ENCODE measurements at places on chromosomes 13 and 19.

GRCh38 chr13:23861310-23861709 is 27.9 kb downstream of the MIPEP start:
- no peak for DNase-seq

- DNase-seq = no peak
Observed at GRCh38 chr13:83819156-83819555, 63.1 kb downstream of the SLITRK1 start.

- DNase-seq = no peak
Observed at GRCh38 chr19:5955636-5955935, 22.4 kb downstream of the RANBP3 start.

DNA sequence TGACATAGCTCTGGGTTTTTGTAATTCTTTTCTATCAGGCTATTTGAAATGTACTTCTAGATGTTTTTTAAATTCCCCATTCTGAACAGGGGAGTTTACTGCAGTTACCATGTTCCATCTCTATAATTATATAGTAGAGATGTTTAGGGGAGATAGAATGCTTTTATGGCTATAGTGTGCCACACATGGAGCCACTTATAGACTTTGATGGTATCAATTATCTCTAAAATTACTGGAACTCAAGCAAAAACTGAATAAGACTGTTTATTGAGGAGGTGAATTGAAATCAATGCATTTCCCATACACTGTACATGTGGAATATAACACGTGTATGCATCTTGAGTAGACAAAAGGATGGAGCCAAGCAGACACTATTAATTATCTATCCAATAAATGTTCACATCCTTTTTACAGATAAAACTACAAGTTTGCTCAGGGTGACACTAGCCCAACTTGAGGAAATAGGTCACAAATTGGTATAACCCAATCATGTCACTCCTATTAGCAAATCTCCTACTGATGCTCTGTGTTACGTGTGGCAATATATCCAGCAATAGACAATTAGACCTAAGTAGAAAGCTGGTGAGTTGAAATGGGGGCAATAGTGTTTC is 1882.6 kb downstream of the PCDH9 start:
- no peak for DNase-seq

- DNase-seq = no peak
Observed at GRCh38 chr13:71261256-71261655, 605.7 kb downstream of the DACH1 start.

GRCh38 chr19:55473225-55474012 is 3.0 kb upstream of the ZNF628 start:
- DNase-seq = no peak

- no peak for DNase-seq
Observed at GRCh38 chr13:36341718-36342117, 4.5 kb downstream of the SPART start.

GRCh38 chr13:22141716-22142115 is 470.8 kb downstream of the FGF9 start:
- no peak for DNase-seq

GRCh38 chr19:48133094-48133493 is 22.5 kb upstream of the PLA2G4C start:
- no peak for DNase-seq

- DNase-seq = no peak
Observed at GRCh38 chr13:21797736-21798135, 126.9 kb downstream of the FGF9 start.

DNA sequence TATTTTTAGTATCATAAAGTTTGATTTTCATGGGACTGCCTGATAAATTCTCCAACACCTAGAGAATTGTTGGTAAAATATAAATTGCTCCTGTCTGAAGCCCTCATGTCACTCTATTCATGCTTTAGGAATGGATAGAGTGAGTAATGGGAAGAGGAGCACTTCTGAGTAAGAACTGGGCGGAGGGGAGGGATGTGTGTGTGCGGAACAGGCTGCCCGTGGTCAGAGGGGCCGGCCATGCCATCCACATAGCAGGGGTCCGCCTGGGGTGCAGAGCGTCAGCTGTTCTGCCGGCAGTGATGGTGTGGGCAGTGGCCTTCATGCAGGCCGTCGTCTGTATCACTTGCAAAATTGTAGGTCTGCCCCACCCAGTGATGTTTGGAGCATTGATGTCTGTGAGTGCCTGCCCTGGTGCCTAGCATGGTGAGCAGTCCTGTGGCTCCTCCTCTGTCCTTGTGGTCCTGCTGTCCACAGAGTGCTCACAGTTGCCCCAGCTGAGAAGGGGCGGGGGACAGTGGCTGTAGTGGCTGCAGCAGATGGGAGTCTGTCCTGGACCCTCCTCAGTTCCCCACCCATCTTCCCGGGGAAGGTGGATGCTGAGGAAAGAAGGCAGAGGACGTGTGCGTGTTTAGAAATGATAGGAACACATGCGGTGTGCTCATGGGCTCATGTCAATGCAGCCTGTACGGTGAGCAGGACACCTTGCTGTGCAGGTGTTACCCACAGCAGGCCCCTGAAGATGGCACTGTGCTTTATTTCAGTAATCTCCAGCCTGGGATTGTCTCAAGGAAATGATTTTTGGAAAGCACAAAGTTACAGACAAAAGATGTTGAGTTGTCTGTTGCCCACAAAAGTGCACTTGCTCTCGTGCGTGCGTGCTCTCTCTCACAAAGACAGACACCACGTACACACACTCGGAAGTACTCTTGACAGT is 49.4 kb upstream of the TEX29 start:
- no peak for DNase-seq
